CD4-positive, alpha-beta memory T cell (primary cell): ENCODE measurements at places on chromosomes 12 and 14. TPM values are rescaled to one million over a fixed set of nuclear protein-coding genes. Genes with fewer than 3 reads are reported as not detected.

Gene RNASE3
- polyA plus RNA-seq = not detected

Gene FIGNL2
- 0.10 TPM for polyA plus RNA-seq

Gene CATSPERB
- polyA plus RNA-seq = 1.2 TPM

Gene KRT71
- not detected for polyA plus RNA-seq

GRCh38 chr12:18171571-18171970, 81.6 kb upstream of the RERGL start:
- DNase-seq = no peak

GRCh38 chr12:10207136-10207535, 5.5 kb upstream of the GABARAPL1 start:
- DNase-seq = no peak

DNA sequence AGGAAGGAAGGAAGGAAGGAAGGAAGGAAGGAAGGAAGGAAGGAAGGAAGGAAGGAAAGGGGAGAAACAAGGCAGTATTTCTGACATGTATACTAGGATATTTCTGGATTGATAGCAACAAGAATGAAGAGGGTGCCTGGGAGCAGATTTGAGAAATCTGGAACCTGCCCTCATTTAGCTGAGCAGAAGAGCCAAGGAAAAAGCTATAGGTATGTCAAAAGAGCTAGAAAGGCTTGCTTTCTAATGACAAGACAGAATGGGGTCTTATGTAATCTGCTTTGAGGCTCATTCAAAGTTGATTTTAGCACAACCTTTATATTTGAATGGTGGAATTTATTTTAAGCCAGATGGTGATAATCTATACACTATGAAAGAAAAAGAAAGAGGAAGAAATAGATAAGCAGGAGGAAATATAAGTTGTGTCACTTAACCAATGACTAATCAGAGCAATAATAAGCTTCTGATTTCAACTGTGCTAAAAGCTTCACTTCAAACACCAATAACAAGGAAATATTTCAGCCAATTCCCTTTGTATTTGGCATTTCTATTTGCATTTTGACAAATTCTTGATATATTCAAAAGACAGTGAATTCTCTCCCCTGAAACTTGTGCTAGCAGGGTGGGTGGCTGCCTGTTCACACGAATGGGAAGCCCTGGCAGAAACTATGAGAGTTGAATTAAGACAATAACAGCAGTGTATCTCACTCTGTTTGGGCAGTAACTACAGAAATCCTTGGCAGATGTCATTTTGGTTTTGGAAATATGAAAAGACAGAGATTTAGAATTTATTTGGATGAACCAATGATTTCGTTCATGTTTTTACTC, 76.3 kb upstream of the FLRT2 start:
- no peak for DNase-seq
